WTC11 (cell line): ENCODE measurements at places on chromosomes 2 and 18.

- no peak for DNase-seq
These were observed 124.5 kb downstream of the DCDC2C start for GRCh38 chr2:3827673-3828575.

GRCh38 chr2:175234153-175234552, 52.6 kb upstream of the ATP5MC3 start:
- no peak for DNase-seq

DNA sequence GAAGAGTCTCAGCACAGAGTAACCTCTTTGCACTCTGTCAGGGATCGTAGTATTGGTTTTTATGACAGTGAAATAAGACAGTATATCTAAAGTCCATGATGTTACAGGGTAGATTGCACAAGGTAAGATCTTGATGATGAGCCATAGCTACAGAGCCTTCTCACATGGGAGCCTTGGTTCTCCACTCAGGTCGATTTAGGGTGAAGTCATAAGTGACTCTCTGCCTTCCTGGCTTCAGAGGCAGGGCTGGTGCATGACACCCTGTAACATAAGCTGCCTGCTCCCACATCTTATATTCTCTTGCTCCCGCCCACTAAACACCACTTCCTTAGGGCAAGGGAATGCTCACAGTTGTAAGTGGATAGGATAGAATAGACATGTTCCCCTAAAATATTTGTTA, 13.3 kb downstream of the DAPL1 start:
- DNase-seq = no peak

- no peak for DNase-seq
These were observed 66.2 kb upstream of the FOSL2 start for GRCh38 chr2:28326469-28326805.

DNA sequence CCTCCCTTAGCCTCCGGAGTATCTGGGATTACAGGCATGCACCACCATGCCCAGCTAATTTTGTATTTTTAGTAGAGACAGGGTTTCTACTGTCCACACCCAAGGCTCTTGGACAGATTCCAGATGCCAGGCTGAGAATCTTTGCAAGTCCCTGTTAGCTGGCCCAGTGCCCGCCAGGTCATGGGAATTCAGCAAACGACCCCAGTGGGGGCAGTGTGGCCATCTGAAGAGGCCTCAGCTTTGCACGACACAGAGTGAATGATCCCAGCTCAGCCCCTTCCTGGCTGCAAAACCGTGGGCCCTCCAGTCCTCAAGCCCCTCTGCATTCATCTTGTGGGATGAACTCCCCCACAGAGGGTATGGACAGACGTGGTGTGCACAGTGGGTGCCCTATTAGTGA, 179.5 kb upstream of the ID2 start:
- DNase-seq = no peak

- DNase-seq = no peak
These were observed 767.4 kb downstream of the TDRD15 start for GRCh38 chr2:21891191-21891590.

DNA sequence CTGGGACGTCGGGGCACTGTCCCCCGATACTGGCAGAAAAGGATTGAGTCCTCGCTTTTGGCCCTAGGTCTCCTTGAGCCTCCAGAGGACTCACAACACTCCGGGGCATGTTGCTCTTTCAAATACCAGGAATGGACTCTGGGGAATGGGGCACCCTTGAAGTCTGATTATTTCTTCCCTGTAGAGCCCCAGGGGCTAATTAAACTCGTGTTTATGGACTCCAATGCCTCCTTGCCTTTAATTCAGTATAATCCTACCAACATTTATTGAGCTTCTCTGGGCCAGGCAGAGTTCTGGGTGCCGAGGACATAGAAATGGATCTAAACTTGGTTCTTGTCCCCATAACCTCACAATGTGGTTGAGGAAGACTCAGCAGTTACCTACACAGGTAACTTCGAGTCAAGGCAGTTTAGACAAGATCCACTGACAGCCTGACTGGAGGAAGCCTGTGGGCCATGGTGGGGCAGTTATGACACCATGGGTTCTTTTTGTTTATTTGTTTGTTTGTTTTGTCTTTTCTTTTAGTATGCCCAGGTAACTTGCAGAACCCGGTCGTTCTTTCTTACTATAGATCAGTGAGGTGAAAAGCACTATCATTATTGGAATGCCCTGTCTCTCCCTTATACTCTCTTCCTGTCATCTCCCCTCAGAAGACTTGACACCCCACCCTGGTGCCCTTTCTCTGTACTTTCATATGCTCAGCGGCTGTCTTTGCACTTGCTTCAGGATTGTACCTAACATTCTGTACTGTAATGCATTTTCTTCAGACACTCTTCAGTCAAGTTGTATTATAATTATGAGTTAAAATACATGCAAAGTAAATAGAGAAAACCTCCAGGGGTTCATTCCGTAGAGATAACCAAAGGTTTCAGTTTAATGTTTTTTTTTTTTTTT, 3.2 kb downstream of the CFLAR start:
- no peak for DNase-seq

DNA sequence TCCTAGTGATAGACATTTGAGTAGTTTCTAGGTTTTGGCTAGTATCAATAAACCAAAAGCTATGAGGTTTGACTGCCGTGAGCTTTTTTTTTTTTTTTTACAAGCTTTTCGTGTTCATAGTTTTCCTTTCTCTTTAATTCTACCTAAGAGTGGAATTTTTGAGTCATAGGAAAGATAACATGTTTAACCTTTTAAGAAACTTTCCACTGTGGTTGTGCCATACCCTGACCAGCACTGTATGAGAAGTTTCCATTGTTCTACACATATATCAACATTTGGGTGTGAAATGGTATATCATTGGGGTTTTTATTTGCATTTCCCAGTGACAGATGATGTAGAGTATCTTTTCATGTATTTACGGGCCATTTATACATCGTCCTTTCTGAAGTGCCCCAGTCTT, 31.7 kb downstream of the UBE2F start:
- DNase-seq = no peak

- DNase-seq = no peak
These were observed 49.3 kb downstream of the SEMA4F start for GRCh38 chr2:74703373-74703772.

DNA sequence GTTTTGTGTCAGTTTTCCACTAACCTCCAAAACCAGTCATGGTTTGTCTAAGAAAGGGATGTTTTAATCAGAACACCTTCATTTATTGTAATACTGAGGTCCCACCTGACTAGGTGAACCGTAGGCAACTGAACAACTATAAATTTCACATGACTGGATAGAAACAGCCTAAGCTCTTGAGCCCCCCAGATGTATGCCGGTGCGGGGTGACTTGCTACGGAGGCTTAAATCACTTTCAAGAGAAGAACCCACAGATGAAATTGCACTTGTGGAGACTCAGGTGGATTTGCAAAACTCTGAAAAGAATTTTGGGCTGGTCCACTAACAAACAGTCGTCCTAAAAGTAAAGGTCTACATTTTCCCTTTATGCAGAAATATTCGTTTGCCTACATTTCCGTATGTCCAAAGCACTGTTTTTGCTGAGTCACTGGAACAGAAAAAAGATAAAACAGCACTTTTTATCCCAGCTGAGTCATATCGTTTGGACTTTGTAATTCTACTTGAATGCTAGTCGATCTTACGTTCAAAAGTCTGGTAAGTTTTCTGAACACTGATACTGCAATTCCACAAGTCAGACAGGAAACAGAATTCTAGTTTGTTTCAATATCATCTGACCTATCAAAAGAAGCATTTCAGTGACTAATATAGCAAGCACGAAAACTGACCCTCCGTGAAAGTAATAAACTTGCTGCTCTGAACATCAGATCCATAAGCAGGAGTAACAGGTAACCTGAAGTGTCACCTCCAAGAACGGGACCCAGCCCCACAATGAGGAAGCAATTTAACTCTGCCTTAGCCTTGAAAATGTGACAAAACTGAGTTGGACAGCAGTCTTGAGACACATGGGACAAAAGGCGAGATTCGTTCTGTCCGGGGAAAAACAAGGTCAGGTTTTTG, 18.1 kb downstream of the ZNF516 start:
- DNase-seq = no peak

- no peak for DNase-seq
These were observed 33.7 kb upstream of the BZW1 start for GRCh38 chr2:200778038-200778437.

DNA sequence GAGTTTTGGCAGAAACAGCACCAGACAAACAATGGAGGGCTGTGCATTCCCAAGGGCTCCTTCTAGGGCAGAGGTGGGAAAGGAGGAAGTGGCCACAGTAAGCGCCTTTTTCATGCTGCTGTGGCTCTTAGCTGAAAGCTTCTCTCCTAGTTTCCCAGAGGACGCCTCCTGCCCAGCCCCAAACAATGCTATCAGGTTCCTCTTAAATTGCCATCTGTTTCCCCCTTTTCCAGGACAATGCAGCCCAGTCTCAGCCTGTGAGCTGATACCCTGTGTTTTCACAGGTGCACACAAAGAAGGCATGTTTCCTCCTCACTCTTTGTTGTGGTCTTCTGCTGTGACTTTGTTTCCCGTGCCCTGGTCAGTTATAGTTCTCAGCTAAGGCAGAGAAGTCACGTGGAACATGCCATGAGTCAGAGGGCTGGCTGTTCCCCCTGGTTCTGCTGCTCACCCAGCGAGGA, 5.4 kb upstream of the FAM124B start:
- DNase-seq = no peak

DNA sequence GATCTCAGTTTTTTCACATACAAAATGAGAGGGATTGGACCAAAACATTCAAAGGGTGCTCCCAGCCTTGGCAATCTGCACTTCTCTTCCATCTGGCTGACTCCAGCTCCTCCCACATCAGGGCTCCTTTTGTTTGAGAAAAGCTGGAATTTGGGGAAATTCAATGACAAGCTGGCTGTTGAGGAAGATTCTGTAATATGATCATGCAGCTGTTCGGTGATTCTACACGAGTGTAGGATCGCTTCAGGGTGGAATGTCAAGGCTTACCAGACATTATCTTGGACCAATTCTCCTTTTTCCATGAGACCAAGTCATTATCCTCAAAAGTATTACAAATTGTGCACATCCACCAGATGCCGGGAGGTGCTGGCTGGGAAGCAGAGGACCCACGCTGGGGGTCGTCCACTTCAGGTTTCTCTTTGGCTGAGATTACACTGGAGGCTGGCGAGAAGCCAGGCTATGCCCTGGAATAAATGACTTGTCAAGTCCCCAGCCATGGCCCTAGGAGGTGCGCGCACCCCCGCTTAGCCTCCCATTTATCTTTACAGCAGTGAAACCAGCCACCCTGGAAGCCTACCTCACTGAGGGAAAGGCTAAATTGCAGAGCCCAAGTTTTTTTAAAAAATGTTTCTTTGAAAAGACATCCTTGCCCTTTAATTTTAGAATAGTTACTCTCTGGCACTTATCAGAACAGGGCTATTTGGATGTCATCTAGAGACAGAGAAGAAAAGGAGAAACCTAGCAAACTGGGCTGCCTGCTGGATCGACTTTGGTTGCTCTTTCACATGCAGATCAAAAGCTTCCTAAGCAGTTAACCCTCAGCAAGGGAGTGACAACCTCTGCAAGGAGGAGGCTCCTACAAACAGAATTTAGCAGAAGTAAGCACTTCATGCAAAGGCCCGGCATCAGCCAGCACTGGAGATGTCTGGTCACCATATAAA, 42.5 kb upstream of the LCLAT1 start:
- DNase-seq = no peak

- no peak for DNase-seq
These were observed 211.1 kb downstream of the PTPRM start for GRCh38 chr18:7778181-7778580.

- no peak for DNase-seq
These were observed 104.5 kb downstream of the ZEB2 start for GRCh38 chr2:144415386-144415785.

DNA sequence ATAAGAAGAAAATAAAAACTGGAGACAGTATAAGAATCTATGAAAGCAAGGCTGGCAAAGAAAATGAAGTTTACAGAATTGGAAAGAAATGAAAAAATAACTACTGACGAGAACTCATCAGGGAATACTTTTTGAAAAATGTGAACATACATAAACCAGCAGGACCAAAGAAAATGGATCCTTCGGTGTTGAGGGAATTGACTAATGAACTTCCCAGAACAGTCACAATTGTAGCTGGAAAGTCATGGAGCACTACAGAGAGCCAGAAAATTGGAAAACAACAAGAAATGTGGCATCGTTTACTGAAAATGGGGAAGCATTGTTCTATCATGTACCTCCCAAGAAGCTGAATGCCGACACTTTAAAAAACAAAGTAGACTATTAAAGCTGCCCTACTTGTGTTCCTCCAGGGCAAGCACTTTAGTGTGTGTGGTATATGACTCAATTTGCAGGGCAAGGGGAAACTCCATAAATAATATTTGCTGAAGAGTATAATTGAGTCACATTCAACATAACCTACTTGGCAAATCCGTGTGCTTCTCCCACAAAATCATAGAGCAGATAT, 1221.6 kb upstream of the NRXN1 start:
- DNase-seq = no peak

- no peak for DNase-seq
These were observed 556.3 kb downstream of the ARHGAP15 start for GRCh38 chr2:143685421-143686078.

DNA sequence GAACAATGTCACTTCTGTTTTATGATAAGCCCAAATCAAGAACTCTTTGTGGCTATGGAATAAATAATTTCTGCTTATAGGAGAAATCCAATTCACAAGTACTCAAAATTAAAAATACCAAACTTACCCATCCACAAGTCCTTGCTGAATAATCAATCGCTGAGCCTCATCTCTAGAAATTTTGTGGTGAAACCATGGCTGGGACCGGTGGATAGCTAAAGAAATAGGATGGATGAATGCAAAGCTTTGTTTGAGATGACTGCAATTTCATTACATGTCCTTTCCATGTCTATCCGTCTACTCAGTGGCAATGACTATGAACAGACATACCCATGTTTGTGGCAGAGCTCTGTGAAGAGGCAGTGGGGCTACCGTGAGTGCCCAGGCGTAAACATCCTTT, 124.4 kb downstream of the GRB14 start:
- no peak for DNase-seq

GRCh38 chr2:95386031-95386430, 16.5 kb upstream of the FAHD2A start:
- no peak for DNase-seq

GRCh38 chr2:133972786-133973185, 281.1 kb upstream of the MGAT5 start:
- DNase-seq = no peak

DNA sequence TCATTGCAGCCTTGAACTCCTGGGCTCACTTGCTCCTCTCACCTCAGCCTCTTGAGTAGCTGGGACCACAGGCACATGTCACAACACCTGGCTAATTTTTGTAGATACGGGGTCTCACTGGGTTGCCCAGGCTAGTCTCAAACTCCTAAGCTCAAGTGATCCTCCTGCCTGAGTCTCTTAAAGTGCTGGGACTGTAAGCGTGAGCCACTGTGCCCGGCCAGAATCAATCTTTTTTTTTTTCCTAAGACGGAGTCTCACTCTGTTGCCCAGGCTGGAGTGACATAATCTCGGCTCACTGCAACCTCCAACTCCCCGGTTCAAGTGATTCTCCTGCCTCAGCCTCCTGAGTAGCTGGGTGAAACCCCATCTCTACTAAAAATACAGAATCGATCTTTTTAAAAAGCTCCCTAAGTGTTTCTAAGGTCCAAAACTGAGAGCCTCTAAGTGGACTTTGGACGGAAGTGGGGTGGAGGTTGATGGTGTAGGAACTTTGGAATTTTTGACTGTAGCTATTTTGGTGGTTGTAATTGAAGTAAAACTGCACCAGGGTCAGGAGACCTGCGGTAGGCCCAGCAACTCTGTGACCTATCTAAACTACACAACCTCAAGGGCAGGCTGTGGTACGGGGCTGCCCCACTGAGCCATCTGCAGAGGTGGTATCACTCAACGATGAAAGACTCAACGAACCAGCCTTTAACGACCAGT, 82.9 kb downstream of the POLR1A start:
- DNase-seq = no peak

GRCh38 chr18:70132999-70133398, 72.5 kb downstream of the RTTN start:
- no peak for DNase-seq

- DNase-seq = no peak
These were observed 91.9 kb upstream of the CAVIN2 start for GRCh38 chr2:191938779-191939178.
